Activated T-helper 17 cell treated with anti-CD3 and anti-CD28 coated beads, Interleukin-2, amount 50 U/mL, for 72 hours (primary cell): ENCODE measurements at places on chromosomes 11 and 22. TPM values are rescaled to one million over a fixed set of nuclear protein-coding genes. Genes with fewer than 3 reads are reported as not detected.

DNA sequence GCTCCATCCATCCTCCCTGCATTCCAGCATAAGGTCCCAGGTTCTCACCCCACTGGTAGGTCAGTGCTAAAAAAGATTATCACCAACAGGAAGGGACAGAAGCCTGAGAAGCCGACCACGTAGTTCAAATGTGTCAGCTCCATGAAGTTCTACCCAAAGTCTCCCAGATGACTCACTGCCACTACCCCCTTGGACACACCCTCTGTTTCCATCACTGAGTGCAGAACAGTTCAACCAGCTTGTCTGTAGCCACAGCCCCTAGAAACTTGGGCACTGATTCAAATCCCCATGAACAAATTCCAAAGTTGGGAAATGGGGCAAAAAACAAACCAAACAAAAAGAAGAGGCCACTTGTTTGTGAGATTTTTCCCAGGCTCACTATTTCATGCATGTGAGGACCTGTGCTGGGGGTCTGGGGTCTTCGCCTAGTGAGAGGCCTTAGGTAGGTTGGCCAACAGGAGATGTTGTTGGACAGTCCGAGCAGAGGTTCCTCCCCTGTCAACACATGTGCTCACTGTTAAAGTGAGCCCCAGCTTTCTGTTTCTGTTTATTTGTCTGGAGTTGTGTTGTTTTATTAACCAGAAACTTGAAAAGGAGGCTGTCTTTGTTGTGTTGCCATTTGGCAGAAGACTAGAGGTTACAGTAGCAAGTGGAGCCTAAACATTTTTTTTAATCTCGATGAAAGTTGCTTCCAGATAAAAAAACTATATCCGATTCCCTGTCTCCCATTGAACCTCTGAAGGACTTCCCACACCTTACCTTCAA lies 24.2 kb upstream of the FLI1 start:
- no peak for ATAC-seq

- no peak for ATAC-seq
These were observed 60.6 kb upstream of the CRYBB3 start for GRCh38 chr22:25139062-25139461.

GRCh38 chr22:21642584-21643448 lies 714 bp downstream of the SDF2L1 start:
- ATAC-seq: no peak

GRCh38 chr11:11129118-11129517 lies 223.9 kb downstream of the CSNK2A3 start:
- ATAC-seq: no peak

DNA sequence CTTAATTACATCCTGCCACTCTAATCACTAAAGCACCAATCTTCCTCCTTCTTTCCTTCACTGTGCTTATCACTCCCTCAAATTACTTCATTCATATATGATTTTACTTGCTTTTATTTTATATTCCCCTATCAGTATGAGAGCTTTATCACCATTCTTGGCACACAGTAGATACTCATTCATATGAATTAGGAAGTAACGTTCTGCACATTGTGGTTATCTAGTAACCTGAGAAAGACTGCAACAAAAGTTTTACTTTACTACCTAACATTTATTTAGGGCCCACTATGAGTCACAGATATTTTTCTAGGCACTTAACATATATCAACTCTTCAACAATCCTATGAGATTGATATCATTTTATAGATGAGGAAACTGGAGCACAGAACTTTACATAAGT lies 1559.9 kb upstream of the TENM4 start:
- ATAC-seq: no peak

DNA sequence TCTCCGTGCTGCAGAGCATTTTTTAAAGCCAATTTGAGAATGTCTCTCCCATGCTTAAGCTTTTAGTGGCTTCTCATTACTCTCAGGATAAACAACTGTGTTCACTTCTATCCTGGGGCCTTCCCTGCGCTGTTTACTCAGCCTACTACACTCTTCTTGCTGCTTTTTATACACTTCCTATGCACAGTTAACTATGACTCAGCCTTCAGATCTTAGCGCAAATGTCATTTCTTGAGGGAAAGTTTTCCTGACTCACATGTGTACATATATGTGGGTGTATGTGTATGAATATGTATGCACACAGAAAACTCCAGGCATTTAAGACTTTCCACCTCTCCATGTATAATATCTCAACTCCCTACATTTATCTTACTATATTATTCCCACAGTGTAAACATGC lies 9.8 kb downstream of the THAP12 start:
- ATAC-seq: peak; percentile 100

OR52I2 gene
- not detected for total RNA-seq

- no peak for ATAC-seq
These were observed 88.3 kb downstream of the NAV2 start for GRCh38 chr11:19800714-19801519.

DNA sequence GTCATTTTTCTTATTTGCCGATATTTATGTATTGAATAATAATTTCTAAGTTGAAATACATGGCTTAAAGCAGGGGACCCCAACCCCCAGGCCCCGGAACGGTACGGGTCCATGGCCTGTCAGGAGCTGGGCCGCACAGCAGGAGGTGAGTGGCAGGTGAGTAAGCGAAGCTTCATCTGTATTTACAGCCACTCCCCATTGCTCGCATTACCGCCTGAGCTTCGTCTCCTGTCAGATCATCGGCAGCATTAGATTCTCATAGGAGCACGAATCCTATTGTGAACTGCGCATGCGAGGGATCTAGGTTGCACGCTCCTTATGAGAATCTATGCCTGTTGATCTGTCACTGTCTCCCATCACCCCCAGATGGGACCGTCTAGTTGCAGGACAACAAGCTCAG lies 4.5 kb downstream of the ZMAT5 start:
- ATAC-seq: no peak

DNA sequence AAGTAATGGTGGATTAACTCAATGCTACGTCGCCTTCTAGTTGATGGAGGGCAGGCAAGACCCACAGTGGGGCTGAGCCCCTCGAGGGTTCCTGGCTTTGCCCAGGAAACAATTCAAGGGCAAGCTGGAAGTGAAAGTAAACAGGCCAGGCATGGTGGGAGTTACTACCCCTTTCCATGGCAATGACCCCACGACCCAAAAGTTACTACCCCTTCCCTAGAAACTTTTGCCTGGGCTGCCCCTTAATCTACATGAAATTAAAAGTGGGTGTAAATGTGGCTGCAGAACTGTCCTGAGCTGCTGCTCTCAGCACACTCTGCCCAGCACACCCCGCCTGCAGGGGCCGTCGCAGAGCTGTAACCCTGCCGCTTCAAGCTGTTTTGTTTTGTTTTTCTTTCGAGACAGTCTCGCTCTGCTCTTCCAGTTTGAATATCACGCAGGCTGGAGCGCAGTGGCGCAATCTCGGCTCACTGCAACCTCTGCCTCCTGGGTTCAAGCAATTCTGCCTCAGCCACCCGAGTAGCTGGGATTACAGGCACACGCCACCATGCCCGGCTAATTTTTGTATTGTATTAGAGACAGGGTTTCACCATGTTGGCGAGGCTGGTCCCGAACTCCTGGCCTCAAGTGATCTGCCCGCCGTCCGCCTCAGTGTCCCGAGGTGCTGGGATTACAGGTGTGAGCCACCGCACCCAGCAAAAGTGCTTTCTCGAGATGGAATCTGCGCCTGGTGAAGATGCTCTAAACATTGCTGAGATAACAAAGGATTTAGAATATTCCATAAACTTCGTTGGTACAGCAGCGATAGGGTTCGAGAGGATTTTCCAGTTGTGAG lies 5.9 kb upstream of the RNH1 start:
- no peak for ATAC-seq

ART1 gene
- not detected for total RNA-seq

CERK gene
- total RNA-seq: 90.7 TPM

GRCh38 chr11:119700536-119701346 lies 28.3 kb downstream of the NECTIN1 start:
- ATAC-seq: peak; percentile 81

- no peak for ATAC-seq
These were observed 135.0 kb downstream of the SERGEF start for GRCh38 chr11:17877886-17878285.

DNA sequence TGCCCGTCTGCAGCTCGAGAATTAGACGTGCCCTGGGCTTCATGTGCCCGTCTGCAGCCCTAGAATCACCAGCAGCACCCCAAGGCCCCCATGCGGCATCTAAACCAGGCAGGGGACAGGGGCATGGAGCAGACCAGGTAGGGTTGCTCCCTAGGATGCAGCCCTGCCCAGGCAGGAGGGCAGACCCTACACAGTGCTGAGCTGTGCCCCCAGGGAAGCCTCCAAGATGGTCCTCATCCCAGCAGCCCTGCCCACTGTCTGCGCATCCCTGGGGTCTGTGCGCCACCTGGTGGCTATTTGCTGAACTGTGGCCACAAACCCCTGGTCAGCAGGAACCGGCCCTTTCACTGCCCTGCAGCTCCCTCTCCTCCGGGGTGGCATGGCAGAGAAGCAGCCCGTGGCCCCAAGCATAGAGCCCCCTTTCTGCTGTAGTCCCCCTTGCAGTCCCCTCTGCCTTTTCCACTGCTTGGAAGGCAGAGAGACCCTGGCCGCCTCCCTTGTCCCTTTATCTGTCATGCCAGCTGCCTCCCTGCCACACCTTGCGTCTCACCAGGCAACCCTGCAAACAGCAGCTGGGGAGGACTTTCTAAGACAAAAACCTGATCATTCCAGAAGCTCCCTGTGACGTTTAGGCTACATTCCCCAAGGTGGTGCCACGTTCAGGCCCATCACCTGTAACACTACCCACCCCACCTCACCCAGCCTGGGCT lies 86.6 kb downstream of the KCNQ1 start:
- ATAC-seq: peak; percentile 49

RGL4 gene
- total RNA-seq: 10.4 TPM

SPI1 gene
- total RNA-seq: not detected

MS4A6A gene
- total RNA-seq: not detected

PANX3 gene
- total RNA-seq: not detected

DNA sequence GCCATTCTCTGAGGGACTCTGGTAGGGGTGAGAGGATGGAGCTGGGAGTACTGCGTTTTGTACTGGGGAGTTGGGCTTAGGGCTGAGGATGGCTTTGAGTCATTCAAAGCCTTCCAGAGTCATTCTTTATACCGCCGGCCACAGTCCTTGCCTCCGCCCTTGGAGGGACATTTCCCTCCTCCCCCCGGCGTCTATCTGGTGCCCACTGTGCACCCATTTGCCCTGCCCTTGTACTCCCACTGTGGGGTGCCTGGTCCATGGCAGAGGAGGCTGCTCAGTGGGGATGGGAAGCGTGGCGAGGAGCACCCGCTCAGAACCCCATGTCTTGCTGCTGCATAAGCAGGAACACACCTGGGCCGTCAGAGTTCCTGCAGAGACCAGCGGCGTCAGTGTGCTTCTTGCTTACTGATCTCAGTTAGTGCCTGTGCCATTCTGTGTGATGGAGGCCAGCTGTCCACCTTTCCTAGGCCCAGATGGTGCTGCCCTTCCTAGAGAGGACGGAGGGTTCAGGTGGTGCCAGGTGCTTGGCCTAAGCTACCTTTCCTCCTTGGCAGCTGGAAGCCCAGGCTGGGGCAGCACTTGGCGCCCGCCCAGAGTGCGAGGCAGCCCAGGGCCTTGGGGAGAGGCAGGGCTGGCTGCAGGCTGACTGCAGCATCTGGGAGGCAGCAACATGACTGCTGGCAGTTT lies 23.3 kb upstream of the TMEM191C start:
- ATAC-seq: no peak

DNA sequence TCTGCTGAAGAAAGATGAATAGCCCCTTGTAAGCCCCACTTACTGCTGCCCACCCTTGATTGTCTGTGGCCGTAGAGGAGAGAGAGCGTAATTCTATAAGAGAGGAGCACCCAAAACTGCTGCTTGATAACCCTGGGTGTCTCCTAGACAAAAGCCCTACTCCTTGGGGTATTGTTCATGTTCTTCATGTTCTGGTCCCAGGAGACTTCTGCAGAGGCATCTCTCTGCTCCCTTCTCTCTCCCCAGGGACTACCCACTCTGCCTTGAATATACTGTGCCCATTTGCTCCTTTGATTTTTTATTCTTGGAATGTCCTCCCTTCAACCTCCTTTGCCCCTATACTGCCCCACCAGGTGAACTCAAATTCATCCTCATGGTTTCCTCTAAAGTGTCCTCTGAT lies 417.8 kb upstream of the CADM1 start:
- ATAC-seq: no peak

GRCh38 chr11:76918941-76919386 lies 58.2 kb downstream of the ACER3 start:
- peak; percentile 60 for ATAC-seq
